ENCODE measurements at places on chromosomes 7 and 10.

DNA sequence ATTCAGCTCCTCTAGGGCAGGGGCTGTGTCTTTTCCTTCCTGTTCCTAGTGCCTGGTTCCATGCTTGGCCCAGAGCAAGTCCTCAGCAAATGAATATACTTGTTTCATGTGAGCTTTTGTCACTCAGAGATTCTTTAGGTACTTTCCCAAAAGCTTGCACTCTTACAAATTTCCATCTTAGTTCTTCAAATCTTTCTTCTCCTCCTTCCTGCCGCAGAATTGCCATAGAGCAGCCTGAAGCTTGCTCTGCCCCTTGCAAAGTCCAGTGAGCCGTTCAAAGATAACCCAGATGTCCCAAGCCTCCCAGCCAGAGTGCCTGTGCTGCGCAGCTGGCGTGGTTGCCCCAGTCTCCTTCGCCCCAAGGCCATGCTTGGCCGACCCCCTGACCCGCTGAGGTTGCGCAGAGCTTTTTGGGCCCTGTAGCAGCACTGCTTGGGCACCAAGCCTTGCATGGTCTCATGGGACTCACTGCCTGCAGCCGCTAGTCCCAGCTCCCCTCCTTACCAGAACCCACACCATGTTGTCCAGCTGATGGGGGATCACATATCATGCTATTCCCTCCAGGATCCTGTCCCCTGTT, 20.7 kb downstream of the CHST3 start:
- no peak for DNase-seq

GRCh38 chr7:114783508-114783907, 138.4 kb upstream of the MDFIC start:
- DNase-seq: no peak

DNA sequence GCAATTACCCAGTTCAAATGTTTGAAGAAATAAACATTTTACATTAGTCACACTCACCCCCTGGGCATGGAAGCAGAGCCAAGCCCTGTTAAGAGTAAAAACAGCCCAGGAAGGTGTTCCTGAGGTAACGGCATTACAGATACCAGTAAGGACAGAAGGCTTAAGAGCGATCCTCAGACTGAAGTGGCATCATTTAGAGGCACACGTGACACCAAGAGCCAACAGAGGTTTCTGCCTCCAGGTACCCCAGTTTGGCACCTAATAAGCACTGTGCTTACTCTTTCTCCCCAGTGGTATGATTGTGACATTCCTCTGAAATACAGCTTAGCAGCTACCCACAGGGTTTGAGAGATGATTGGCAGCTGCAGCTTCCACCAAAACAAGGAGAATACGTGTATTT, 17.2 kb downstream of the MMS19 start:
- no peak for DNase-seq

DNA sequence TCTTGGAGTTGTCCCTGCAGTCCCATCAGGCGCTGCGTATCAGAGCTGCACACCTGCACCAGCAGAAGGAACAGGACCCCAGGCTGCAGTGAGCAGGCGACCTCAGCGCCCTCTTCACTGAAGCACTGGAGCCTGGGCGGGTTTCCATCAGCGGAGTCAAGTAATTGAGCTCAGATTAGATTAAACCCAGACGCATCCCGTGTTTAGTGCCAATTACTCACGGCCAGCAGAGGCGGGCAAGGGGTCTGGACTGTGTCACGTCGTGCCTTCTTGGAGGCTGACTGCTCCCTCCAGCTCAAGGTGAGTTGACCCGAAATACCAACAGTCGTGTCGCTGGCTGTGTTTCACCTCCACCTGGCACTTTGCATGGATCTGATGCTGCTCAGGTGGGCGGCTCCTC, 123.6 kb downstream of the CXCL12 start:
- no peak for DNase-seq

GRCh38 chr10:75403939-75404814, 2.6 kb upstream of the ZNF503 start:
- DNase-seq: no peak

Data from CMK (cell line).